ENCODE measurements at places on chromosomes 5 and 9.

GRCh38 chr9:99666571-99666970, 155.1 kb upstream of the NR4A3 start:
- DNase-seq: no peak

DNA sequence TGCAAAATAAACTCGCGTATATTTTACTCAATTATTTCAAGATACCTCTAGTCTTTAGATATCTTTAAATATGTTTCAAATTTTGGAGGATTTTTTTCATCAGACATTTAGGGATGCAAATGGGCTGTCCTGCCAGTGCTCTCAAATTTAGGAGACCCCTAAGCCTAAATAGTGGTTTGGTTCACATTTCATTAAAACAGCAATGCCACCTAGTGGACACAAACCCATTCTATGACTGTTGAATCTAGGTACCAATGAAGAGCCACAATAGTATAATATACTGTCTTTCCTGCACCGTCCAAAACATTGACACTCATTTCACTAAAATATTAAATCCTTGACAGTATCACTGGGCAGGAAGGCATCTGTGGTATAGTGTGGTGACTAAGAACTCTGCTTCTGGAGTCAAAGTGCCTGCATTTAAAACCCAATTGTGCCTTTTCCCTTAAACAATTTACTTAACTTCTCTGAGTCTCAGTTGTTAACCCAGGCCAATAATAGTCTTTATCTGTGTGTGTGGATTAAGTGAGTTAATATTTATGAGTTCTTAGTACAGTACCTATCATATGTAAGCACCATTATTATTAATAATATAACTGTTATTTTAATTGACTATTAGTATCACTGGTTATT, 148.0 kb downstream of the RORB start:
- no peak for DNase-seq

- no peak for DNase-seq
These were observed 163.3 kb upstream of the PPP1R2B start for GRCh38 chr5:156686796-156687195.

DNA sequence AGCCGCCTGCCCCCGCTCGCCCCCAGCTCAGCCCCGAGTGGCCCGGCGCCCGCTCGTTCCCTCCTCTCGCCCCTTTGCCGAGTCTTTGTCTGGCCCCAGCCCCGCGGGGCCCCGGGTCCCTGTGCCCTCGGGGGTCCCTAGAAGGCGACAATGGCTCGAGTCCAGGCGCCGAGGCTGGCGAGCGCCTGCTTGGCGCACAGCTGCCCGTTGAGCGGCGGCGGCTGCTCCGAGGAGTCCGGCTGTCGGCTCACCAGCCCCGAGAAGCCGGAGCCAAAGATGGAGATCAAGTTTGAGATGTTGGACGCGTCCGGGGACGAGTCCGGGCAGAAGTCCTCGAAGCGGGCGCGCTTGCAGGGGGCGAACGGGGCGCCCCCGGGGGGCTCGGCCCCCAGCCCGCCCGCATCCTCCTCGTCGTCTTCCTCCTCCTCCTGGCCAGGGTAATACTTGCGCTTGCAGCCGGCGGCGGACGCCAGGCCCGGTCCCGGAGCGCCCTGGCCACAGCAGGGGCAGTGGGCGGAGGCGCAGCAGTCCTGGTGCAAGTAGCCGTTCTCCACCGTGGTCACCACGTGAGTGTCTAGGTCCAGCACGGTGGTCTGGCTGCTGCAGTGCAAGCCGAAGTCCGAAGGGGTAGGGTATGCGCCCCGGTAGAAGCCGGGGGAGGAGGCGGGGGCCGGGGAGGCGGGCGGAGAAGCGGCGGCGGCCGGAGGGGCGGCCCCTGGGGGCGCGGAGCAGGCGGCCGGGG, 1.2 kb downstream of the IER5L start:
- DNase-seq: no peak

DNA sequence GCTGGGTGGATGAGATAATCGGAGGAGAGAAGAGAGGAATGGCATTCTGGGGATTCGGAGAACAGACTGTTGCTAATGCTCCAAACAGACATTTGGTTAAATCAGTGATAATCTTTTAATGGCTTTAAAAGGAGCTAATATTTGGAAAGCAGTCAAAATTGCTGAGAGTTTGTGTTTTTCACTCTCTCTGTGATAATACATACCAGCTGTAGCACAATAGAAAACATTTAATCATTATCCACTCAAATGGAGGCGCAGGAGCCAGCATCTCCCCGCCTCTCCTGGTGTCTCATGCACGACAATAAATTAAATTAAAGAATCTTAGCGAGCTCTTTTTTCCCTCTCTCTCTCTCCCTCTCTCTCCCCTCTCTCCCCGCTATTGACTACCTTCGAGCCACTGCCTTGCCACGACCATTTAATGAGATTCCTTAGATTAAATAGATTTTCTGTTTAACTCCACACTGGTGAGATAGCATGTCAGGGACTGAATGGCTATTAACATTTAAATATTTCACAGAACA, 268.6 kb upstream of the MVB12B start:
- no peak for DNase-seq

GRCh38 chr9:32991897-32992594, 9.4 kb downstream of the APTX start:
- no peak for DNase-seq

GRCh38 chr5:149063017-149063687, at the start of gene SH3TC2:
Gene SH3TC2 (minus strand): TSS chr5:149063062. CDS start chr5:149063022, 40 bp downstream.
- DNase-seq: no peak

- DNase-seq: no peak
These were observed 171.4 kb downstream of the SGCD start for GRCh38 chr5:156498226-156498980.

DNA sequence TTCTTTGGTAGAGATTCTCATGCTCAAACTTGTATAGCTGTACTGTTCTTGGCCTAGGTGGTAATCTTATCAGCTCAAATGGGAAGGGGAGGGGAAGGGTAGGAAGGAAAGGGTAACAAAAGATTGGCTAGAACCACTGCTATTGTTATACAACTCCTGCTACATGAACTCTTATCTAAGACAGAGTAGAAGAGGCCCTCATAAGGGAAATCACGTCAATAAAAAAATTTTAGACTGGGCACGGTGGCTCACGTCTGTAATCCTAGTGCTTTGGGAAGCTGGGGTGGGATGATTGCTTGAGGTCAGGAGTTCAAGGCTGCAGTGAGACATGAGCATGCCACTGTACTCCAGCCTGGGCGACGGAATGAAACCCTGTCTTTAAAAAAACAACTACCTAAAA, 15.9 kb downstream of the STOM start:
- no peak for DNase-seq

DNA sequence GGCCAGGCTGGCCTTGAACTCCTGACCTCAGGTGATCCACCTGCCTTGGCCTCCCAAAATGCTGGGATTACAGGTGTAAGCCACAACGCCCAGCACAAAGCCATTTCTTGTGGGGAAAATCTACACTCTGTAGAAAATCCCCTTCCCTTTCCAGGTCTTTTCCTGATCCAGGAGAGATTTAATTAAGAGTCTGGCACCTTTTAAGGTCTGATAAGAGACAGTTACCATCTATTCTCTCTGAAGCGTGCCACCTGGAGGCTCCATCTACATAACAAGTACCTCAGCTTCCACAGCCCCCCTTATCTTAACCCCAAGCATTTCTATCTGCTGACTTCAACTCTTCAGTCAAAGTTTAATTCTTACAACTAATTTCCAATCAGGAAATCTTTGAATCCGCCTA, 71.4 kb upstream of the CDK20 start:
- no peak for DNase-seq

- no peak for DNase-seq
These were observed 60.2 kb upstream of the PHYKPL start for GRCh38 chr5:178292826-178293205.

DNA sequence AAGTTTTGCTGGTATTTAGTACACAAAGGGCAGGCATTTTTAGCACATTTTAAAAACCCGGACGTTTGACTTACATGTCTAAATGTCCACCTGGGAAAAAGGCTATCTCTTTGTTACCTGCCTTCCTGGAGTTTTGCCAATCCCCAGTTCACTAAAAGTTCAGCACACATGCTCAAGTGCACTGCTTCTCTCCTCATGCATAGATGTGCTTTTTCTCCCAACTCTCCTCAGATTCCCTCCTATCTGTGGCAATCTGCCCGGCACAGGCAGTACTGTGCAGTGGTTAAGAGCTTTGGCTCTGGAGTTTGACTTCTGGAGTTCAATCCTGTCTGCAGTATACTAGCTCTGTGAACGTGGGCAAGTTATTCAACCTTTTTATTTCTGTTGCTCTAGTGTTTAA, 8.3 kb upstream of the CCNO start:
- no peak for DNase-seq

- no peak for DNase-seq
These were observed at the start of gene C1QTNF2 for GRCh38 chr5:160369990-160370712. Gene C1QTNF2 (minus strand): TSS chr5:160370626. CDS start chr5:160355011, 15,615 bp downstream.

DNA sequence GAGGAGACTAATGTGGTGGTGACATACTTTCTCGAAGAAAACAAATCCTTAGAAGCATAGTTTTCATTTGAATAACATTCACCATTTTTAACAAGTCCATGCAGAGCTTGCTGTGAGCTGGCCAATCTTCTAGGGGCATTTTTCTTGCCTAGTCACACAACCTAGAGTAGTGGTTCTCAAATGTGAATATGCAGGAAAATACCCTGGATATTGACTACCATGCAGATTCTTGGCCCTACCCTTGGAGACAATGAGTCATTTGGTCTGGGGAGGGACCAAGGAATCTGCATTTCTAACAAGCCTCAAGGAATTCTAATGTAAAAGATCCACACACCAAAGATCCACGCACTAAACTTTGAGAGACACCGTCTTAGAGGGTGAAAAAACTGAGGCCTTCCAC, 23.5 kb downstream of the GDNF start:
- no peak for DNase-seq

DNA sequence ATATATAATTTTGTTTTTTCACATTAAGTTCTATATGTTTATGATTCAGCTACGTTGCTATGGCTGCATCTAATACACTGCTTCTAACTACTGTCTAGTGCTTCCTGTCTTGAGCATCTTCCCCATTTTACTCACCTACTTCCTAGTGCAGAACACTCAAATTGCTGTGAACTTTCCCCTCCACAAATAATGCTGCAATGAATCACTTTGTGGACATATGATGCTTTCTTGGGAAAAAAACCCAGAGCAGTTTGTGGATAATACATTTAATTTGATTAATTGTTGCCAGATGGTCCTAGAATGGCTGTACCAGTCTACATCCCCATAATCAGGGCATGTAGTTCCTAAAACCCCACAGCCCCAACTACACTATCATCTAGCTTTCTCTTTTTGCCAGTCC, 18.5 kb downstream of the CD180 start:
- DNase-seq: no peak

- DNase-seq: no peak
These were observed 288.5 kb downstream of the OSTF1 start for GRCh38 chr9:75376680-75377254.

DNA sequence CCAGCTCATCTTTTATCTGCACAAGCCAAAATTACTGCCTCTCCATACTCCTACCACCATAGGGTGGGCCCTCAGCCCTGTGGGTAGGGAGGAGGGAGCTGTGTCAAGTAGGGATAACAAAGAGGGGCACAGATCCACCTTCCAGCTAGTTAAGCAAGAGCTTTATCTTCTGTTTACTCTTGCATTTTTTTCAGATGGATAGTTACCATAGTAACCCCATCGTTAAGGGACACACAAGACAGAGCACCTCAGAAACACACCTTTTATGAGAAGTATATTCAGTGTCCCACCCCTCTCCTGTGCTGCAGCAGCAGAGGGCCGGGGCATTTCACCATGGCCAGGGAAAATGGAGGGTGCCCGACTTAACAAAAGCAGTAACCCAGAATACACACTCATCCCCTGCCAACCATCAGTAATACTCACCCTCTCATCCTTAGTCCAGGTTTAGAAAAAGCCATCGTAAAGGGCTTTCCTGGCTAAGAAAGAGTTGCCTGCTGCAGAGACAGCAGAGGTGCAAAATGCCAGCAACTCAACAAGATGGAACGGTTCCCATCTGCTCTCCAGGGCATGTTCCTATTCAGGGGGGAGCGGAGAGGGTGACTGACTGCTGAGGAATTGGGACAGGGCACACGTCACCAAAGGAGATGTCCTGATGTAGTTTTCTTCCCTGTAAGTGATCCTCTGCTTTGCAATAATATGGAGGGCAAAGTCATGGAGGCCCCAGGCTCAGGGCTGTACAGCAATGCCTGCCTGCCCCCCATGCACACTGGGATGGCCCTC, 25.1 kb downstream of the MACROH2A1 start:
- no peak for DNase-seq

- no peak for DNase-seq
These were observed 80.6 kb downstream of the FBXO4 start for GRCh38 chr5:42005561-42006153.

DNA sequence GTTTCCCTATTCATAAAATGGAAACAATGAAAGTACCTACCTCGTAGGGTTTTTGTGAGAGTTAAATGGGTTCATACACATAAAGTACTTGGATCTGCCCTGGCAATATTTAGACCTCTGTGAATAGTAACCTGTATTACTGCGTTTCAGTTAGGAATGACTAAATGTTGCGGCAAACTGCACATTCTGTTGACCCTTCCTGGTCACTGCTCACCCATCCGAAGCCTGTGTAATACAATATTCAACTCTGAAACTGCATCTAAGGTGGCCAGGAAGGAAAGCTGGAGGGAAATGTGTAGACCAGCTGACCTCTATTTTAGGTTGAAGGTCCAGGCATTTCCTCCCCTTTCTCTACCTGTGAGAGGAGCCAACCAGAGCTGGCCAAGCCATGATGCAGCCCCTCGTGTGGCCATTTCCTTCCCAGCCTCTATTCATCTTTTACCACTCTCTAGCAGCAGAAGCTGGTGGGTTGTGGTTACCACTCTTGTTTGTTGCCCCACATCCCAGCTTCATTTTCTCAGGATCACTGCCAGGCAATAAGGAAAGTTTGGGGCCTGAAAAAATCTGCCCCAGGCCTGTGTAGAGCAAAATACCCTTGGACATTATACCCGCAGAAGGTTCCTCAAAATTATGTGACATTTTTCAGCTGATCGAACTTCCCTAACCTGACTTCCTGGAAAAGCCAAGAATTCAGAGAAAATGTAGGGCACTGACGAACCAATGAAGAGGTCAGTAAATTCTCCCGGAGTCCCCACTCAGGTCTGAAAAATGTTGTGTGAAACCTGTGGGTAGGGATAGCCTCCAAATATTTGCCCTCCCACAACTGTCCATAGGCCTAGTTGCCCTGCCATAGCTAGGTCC, 20.5 kb upstream of the PDCD1LG2 start:
- DNase-seq: no peak

- no peak for DNase-seq
These were observed 142.1 kb upstream of the ADAMTSL1 start for GRCh38 chr9:18331808-18332209.

GRCh38 chr5:170597109-170597751, 93.4 kb downstream of the KCNIP1 start:
- peak; percentile 11 for DNase-seq

GRCh38 chr9:120742951-120743416, 28.7 kb upstream of the MEGF9 start:
- no peak for DNase-seq

GRCh38 chr9:130382096-130382495, 62.7 kb upstream of the ASS1 start:
- no peak for DNase-seq

GRCh38 chr5:95718203-95718602, 12.9 kb upstream of the RHOBTB3 start:
- no peak for DNase-seq

GRCh38 chr5:51621156-51621555, 237.9 kb downstream of the ISL1 start:
- DNase-seq: no peak

Measured in stimulated activated CD8-positive, alpha-beta memory T cell treated with anti-CD3 and anti-CD28 coated beads, Interleukin-4, amount 100 ng/mL, for 24 hours (primary cell).